ENCODE measurements at places on chromosomes 7 and 10.
A peak's percentile ranks its signal among the peaks of the same experiment; 100 is the strongest.

GRCh38 chr7:139099172-139099947, 10.2 kb downstream of the ZC3HAV1 start:
- DNase-seq = no peak

DNA sequence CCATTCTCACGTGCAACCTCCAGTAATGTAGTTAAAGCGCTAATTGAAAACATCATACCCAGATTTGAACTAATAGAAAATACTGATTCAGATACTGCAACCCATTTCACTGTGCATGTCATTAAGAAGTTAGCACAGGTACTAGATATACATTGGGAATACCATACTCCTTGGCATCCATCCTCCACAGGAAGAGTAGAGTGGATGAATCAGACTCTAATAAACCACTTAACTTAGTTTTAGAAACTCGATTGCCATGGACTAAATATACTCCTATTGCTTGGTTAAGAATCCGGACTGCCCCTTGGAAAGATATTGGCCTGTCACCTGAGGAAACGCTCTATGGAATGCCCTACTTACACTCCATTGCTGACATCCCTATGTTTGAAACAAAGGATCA, 9.5 kb downstream of the AKR1B15 start:
- DNase-seq = no peak

GRCh38 chr7:99740573-99741440, 5.8 kb upstream of the CYP3A7 start:
- DNase-seq = no peak

DNA sequence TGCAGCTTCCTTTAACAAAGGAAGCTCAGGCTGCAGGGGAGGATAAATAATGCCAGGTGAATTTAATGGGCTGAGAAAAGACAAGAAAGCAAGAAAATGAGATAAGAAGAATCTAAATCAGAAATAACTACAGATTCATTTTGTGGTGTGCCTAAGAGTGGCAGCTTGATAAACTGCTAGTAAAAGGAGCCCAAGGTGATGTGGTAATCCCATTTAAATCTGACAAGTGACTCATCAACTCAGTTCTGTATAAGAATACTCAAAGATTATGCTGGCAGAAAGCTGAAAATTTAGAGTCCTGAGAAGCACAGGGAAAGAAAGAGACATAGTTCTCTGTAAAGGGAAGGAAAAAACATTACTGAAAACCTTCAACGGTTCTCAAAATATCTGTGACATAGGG, 109.4 kb upstream of the PDE1C start:
- no peak for DNase-seq

DNA sequence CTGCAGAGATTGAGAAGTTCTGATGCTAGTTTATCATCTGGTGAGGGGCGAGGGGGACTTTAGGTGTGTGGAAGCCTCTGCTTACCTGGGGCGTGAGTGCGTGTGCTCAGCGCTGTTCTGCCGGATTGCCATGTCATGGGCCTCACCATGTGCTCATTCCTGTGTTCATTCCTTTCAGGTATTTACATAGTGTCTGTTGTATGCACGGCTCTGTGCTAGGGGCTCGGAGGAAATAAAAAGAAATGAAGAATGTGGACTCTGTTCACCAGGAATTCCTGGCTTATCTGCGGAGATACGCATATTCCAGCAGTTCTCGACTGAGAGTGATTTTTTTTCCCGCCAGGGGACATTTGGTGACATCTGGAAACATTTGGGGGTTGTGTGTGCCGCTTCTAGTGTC, 152.0 kb downstream of the CAMK1D start:
- DNase-seq = no peak

GRCh38 chr7:128858380-128859231, 4.0 kb upstream of the ATP6V1F start:
- no peak for DNase-seq

- no peak for DNase-seq
Measured at GRCh38 chr7:24504040-24504439, 69.2 kb upstream of the PALS2 start.

- no peak for DNase-seq
Measured at GRCh38 chr10:109914966-109915365, 8.3 kb downstream of the XPNPEP1 start.

GRCh38 chr10:119478111-119478802, 64.3 kb downstream of the RGS10 start:
- DNase-seq = no peak

DNA sequence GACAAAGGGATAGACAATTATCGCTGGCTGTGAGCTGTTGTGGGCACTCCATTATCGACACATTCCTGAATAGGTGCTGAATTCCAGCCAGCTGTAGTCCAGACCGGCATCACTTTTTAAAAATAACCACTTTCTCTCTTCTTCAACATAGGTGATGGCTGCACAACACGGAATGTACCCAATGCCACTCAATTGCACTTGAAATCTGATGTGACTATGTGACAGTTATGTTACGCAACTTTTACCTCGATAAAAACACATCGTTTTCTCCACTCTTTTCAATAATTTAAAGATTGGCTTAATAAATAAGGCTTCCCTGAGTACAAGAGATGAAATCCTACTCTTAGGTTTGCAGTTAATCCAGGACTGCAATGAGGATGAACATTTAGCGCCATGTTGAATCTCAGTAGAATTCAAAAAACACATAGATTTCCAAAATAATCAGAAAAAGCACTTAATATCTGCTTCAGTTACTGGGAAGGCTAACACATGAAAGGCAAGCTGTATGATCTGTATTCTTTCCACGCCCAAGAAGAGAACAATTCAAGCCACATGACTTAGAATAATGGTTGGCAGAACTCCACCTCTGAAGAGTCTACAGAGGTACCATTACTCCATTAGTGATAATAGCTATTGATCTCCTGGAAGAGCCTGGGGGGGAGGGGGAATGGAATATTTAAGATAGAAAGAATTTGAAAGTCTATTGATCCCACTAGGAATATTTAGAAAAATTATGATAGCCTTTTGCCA, 3.6 kb downstream of the YWHAG start:
- DNase-seq = no peak

DNA sequence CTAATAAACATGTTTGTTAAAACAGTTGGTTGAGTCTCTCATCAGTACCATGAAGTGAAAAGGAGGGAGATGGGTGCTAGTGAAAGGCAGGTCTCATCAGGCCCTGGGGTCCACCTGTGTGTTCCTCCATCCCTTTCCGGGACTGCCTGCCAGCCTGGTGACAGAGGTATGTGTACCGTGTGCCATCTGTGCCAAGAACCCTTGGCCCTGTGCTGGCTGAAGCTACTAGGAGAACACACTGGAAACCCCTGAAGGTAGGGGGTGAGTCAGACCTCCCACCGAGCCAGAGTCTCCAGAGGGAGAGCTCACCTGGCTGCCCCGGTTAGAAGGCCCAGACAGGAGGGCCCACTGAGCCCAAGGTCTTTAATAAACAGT, 2.3 kb downstream of the DDIT4 start:
- peak; percentile 59 for DNase-seq

DNA sequence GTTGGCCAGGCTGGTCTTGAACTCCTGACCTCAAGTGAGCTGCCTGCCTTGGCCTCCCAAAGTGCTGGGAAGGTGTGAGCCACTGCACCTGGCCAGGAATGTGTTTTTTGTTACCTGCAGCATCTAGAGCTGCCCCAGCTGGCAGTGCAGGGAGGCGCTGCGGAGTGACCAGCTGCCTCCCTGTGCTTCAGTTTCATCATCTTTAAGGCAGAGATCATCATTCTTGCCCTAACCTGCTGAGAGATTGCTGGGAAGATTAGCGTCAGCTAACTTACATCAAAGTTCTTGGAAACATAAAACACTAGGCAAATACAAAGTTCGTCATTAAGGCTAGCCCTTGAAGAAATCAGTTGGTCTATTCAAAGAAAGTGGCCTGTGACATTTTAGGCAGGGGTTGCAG, 2.3 kb downstream of the ZNF282 start:
- DNase-seq = no peak

DNA sequence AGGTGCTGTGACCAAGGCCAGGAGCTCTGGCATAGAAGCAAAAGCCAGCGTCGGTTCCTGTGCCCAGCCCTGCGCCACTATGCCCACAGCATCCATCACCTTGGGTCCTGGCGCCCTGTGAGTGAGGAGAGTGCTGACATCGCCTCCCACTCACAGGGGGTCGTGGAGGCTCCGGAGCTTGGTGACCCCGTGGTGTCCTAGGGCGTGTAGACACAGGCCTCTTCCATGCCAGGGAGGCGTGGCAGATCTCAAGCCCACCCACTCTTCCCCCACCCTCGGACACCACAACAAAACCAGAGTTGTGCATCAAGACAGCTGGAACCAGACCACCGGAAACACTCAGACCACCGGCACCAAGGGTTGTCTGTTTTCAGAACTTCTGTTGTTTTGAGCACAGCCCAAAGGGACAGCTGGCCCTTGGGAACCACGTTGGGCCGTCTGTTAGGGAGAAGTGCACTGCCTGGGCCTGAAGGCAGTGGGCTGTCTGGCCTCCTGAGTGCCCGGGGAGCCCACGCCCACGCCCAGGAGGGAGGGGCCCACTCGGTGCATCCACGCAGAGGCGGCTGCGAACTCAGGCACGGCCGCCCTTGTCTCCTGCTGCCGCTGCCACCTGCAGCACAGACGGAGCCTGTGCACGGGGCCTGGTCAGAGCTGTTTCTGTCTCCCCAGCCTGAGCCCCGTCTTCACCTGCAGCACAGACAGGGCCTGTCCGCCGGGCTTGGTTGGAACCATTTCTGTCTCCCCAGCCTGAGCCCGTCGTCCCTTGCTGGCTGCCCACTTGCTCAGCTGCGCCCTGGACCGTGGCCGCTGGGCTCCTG, 106.3 kb downstream of the INPP5A start:
- DNase-seq = no peak

- no peak for DNase-seq
Measured at GRCh38 chr10:4704034-4704545, 121.9 kb upstream of the AKR1E2 start.

DNA sequence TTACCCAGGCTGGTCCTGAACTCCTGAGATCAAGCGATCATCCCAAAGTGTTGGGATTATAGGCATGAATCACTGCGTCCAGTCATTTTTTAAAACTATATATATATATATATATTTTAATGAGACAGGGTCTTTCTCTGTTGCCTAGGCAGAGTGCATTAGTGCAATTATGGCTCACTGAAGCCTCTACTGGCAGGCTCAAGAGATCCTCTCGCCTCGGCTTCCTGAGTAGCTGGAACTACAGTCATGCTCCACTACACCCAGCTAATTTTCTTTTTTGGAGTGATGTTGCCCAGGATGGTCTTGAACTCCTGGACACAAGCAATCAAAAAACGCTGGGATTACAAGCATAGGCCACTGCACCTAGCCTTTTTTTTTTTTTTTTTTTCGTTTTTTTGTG, 55.3 kb upstream of the KAT6B start:
- DNase-seq = no peak

- DNase-seq = peak; percentile 30
Measured at GRCh38 chr7:112205343-112206237, 609 bp downstream of the DOCK4 start.

DNA sequence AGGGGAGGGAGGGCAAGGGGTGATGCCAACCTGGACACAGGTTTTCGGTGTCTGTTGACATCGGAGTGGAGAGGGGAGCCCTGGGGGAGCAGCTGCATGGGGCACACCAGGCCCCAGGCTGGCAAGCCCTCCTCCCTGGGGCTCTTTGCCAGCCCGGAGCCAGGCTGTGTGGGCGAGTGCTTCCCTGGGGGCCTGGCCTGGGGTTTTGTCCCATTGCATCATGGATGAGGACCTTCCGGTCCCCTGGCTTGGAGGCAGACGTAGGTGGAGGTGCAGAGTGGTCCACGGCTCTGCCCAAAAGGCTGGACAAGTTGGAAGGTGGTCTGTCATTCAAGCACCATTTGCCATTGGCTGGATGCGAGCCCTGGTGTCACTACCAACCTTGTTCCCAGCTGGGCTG, 34.8 kb downstream of the ZMIZ1 start:
- no peak for DNase-seq

DNA sequence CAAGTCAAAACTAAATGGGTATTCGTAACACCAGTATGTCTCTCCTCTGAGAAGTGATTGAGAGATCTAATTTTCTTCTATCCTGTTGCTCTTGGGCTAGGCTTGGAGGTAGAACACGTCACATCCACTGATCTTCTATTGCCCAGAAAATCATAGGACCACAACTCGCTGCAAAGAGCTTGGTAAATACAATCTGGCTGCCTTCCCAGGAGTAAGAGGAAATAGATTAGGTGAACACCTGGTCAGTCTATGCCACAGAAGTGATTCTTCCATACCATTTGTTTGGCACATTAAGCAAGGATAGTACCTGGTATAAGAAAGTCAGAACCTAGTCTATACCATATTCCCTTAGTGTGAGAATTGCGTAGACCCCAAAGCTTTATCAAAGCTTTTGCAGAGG, 129.3 kb upstream of the PHYHIPL start:
- no peak for DNase-seq

DNA sequence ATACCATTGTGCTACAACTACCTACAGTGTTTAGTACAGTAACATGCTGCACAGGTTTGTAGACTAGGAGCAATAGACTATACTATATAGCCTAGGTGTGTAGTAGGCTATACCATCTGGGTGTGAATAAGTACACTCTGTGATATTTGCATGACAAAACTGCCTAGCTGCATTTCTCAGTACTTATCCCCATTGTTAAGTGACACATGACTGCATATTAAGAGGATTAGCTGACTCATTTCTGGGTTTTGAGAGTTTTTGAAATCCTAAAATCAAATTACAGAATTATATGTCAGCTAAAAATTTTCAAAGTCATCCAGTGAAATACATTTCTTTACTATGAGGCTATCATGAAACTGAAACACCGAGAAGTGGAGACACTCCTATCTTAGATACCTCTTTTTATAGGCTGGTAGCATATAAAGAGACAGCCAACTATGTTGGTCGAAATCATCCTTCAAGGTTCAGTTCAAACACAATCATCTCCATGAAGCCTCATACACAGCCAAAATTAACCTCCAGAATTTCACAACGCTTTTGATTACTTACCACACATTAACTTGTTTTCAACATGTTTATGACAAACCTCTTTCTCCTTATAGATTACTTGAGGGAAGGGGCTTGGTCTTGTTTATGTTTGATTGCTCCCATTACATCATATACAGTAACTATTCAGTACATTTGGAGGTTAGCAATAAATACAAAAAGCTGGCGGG, 89.8 kb upstream of the ANK3 start:
- no peak for DNase-seq

GRCh38 chr10:64840341-64840740, 1319.1 kb downstream of the REEP3 start:
- no peak for DNase-seq

All from nucleus accumbens (tissue), 56 donors.